ENCODE measurements at places on chromosomes 7 and 10.

DNA sequence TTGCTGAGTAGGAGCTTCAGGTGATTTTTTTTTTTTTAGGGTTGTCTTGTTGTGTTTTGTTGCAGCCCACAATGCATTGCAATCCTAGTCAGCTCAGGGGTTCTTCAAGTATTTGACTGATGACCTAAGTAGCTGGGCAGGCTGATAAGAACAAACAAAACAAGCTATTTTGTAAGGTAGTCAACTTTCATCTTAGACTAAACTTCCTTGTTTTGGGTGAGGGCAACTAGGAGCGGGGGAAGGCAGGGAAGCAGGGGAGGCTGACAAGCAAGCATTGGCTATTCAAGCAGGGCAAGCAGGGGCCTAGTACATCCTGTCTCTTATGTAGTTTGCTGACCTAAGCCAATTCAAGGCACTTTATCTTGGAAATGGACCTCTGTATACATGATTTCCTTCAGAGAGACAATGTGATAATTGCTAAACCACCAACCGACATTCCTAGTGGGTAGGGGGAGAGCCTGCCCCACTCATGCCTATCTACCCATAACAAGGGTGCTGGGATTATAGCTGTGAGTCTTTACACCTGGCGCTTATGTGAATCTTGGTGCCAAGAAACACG is 163.3 kb upstream of the PRKCQ start:
- no peak for DNase-seq

GRCh38 chr7:94313926-94314325 is 80.8 kb upstream of the COL1A2 start:
- DNase-seq: no peak

DNA sequence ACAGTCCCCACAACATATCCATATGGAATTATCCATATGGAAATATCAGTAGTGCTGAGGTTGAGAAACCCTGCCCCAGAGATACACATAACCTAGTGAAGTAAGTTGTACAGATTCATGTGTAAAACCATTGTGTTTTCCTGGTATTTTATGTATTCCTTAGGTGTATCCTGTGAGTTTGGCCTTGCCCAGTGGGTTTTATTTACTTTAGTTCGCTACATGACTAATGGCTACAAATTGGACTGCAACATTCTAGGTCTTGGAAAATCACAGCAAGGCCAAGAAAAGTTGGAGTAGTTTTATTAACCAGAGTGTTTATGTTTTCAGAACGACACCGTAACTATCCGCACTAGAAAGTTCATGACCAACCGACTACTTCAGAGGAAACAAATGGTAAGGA is 1.4 kb downstream of the RPS24 start:
- DNase-seq: no peak

DNA sequence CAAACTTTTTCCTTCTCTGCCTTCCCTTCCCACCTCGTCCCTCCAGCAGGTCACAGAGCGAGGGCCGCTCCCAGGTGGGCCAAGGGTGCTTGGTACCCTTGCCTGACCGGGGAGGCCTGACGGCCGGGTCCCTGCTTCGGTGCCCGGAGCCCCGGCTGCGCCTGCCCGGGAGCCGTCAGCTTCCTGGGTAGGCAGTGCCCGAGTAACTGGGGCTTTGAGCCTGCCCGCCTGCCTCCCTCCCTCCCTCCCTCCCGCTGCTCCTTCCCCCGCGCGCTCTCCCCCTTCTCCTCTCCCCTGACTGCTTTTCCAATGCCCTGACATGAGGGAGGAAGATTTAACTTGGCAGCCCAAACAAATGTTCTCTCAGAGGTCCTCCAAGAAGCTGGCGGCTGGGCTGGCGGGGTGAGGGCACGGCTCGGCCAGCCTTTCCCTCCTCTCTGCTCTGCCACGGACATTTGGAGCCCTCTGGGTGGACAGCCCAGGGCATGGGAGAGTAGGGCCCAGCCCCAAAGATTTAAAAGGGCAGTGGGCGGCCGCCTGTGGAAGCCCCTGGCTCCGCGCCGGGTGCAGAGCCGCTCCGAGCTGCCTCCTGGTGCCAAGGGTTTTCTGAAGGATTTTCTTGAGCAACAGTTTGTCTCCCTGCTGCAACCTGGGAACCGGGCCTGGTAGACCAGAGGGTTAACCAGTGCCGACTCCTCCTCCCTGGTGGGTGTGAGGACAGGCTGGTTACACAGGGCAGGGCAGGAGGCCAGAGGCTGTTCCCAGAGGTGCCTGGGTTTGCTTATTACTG is 2.0 kb downstream of the ZMIZ1 start:
- peak; percentile 90 for DNase-seq

DNA sequence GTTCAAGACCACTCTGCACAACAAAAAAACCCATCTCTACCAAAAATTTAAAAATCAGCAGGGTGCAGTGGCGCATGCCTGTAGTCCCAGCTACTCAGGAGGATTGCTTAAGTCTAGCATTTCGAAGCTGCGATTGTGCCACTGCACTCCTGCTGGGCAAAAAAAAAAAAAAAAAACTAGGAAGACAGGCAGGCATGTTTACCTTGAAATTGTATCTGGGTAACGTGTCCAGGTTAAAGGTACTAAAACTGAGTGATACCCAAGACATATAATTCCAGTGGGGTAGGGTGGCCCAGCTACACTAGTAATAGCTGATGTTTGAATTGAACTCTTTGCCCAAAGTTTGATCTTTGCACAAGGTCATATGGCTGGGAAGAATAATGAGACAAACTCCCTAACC is 16.2 kb downstream of the GHITM start:
- DNase-seq: no peak

DNA sequence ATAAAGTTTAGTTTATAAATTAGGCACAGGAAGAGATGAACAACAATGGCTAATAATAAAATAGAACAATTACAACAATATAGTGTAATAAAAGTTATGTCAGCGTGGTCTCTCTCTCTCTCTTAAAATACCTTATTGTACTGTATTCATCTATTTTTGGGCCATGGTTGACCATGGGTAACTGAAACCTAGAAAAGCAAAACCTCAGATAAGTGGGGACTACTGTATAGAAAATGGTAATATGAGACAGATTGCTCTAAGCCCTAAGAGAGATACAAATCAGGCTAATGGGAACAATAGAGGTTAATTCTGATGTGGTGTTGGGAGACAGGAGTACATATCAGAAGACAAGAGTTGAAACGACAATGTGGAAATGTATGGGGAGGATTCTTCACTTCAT is 86.2 kb downstream of the ZNF365 start:
- no peak for DNase-seq

GRCh38 chr7:123665896-123666295 is 10.2 kb downstream of the LMOD2 start:
- no peak for DNase-seq

- no peak for DNase-seq
Measured at GRCh38 chr10:24502006-24502405, 221.7 kb downstream of the ARHGAP21 start.

- DNase-seq: no peak
Measured at GRCh38 chr7:95586951-95587301, 9.4 kb downstream of the PDK4 start.

DNA sequence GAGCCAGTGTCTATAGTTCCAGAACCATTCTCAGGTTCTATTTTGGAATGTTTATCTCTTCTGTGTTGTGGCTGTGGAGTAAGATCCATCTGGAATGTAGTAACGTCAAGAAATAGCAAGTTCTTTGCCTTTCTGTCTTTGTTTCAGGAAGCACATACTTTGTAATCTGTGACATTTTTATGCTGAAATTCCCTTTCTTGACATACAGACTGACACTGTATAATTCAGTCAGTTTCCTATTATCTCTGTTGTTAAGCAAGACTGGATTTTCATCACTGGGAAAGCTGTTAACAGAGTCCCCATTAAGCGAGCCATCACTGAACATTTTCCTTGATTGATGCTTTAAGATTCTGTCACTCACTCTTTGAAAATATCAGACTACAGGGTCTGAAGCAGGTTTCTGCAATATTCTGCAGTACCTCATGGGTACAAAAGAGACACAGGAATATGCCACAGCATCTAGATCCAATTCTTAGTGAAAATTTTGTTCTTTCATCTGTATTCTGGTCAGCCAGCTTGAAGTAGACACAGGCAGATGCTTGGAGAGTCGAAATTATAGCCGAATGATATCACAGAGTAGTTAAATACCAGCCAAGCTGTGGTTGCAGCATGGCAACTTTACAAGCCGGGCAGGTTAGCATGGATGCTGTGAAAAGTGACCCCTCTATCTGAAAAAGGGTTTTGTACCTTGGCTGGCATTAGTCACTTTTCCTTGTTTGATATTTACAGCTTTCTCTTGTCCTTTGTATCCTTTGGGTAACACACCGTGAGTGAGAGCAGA is 62.6 kb downstream of the CACNB2 start:
- no peak for DNase-seq

GRCh38 chr7:105647591-105647990 is 66.3 kb upstream of the EFCAB10 start:
- no peak for DNase-seq

DNA sequence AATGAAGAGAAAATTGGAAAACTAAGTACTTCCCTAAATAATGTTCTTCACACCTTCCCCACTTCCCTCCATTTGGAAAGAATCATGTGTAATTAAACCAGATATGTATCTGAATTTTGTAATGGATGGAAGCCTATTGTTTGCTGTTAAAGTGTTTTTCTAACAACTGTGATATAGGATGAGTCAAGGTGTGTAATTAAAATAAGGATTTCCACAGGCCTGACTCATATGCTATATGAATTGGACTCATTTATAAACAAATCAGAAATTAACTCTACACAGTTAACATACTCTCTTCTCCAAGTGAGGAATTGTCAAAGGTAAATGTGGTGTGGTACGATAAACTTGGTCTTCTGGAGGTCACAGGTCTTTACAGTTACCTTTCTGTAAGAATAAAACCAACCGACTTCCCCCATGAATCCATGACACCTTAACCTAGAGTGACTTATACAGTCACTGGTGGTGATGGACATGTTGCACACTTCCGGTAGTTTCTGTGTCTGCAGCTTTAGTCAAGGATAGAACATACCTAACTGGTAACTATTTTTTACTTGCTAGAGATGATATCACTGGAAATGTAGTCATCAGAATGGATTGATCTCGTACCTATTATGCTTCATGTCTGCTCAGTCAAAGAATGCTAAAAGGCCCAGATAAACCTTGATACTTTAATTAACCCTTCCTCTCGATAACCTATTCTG is 12.8 kb downstream of the PNLIPRP3 start:
- DNase-seq: no peak

GRCh38 chr7:116566666-116567065 is 41.8 kb downstream of the CAV1 start:
- DNase-seq: no peak

DNA sequence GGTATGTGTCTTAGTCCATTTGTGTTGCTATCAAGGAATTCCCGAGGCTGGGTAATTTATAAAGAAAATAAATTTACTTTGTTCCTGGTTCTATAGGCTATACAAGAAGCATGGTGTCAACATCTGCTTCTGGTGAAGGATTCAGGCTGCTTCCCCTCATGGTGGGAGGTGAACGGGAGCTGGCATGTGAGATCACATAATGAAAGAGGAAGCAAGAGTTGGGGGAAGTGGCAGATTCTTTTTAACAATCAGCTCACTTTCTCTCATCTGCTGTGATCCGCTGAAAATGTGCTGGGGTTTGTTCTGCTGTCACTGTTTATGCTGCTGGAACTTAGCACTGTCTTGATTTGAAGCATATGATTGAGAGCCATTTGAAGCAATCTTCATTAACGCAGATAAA is 730.0 kb upstream of the SORCS1 start:
- no peak for DNase-seq

- no peak for DNase-seq
Measured at GRCh38 chr7:150412016-150412415, 32.9 kb downstream of the ZNF775 start.

- DNase-seq: no peak
Measured at GRCh38 chr7:42403831-42404230, 166.8 kb upstream of the GLI3 start.

GRCh38 chr10:31958856-31959255 is 30.2 kb upstream of the ARHGAP12 start:
- no peak for DNase-seq

DNA sequence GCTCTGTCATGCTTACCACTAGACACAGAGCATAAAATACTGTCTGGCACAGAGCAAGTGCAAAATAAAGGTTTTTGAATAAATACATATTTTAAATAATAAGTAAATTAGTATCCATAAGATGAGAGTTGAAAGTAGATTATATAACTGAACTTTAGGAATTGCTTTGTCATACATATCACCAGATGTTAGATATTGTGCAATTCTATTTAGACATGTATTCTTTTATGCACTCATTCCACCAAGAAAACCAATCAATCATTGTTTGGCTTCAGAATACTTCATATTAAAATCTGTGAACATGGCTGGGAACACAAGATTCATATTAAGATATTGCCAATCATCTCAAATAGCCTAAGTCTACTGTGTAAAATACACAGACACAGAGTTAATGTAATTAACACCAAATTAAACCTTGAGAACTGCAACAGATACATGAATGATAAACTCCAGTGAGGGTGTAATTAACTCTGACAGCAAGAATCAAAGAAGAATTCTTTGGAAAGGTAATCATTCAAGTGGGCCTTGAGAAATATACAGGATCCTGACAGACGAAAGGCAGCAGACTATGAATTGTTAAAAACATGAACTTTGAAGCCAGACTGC is 201.0 kb upstream of the PTN start:
- no peak for DNase-seq

GRCh38 chr7:55325371-55325792 is 39.8 kb upstream of the LANCL2 start:
- no peak for DNase-seq

DNA sequence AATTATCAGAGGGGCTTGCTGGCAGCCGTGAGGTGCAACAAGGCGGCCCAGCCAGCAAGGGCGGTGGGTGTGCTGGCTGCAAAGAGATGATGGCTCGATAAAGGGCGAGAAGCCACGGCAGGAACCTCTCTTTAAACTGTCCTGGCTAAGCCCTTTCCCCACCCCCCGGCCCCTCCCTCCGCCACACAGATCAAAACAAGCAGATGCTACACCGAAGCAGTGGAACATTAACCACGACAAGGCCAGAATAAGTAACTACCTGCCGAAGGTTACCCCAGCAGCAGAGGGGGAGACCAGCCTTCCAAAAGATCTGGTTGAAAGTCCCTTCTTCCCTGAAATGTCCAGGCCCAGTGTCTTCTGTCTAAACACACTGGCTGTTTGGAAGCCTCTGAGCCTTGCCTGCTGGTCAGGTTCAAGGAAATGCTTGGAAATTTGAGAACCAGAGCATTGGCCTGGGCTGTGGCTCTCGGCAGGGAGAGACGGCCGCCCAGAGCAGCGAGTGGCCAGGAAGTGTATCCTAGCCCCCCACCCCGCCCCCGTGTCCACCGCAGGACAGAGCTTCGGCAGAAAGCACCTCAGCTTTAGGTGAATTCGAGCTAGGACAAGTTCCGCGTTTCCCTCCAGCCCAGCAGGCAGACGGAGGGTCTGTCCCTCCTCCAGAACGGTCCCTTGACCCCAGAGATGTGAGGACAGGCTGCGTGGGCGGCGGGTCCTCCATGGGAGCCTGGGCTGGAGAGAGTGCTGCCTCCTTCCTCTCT is 2.1 kb downstream of the FAM20C start:
- no peak for DNase-seq
